Activated CD4-positive, alpha-beta T cell treated with anti-CD3 and anti-CD28 coated beads, Interleukin-2, amount 10 ng/mL, durations not matched to agents 24 days and 14 days (primary cell): ENCODE measurements at places on chromosomes 4 and X.

- DNase-seq = no peak
Measured at GRCh38 chr4:39822662-39823061, 124.7 kb downstream of the UBE2K start.

DNA sequence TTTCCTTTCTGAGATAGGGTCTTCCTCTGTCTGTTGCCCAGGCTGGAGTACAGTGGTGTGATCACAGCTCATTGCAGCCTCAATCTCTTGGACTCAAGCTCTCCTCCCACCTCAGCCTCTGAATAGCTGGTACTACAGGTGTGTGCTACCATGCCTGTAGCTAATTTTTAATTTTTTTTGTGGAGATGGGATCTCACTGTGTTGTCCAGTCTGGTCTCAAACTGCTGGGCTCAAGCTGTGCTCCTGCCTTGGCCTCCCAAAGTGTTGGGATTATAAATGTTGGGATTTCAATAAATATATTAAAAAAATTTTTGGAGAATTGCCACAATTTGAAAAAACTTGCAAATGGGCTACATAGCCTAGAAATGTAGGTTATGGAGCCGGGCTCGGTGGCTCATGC is 18.5 kb downstream of the RAPGEF2 start:
- DNase-seq = no peak

DNA sequence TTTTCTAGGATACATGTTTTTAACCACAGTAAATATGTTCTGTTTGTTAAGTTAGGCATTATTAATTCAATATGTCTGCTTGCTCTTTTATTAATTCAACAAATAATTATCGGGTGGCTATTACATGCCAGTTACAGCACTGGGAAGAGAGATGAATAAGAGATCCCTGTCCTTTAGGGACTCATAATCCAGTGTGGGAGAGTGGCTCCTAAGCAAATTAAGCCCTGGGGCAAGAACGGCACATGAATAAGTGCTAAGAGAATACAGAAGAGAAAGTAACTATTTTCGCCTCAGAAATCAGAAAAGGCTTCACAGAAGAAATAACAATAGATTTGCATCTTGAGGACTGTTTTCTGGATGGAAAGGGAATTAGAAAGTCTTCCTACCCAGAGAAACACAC is 236.7 kb downstream of the NR3C2 start:
- DNase-seq = no peak

DNA sequence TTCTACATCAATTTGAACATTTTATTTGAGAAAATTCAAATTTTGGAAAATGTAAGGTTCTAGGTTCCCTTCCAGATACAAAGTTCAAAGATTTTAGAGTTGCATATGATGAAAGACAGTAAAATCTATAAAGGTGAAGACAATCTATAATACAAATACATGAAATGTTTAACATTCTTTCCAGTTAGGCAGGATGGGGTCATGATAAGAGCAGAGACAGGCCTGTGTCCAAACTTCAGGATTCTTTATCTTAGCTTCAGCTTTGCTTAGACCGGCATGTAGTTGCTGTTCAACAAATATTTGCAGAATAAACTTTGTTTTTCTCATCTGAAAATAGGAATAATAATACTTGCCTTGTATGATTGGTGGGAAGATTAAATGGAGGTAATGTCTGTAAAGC is 4.5 kb upstream of the RPS6KA3 start:
- DNase-seq = no peak

DNA sequence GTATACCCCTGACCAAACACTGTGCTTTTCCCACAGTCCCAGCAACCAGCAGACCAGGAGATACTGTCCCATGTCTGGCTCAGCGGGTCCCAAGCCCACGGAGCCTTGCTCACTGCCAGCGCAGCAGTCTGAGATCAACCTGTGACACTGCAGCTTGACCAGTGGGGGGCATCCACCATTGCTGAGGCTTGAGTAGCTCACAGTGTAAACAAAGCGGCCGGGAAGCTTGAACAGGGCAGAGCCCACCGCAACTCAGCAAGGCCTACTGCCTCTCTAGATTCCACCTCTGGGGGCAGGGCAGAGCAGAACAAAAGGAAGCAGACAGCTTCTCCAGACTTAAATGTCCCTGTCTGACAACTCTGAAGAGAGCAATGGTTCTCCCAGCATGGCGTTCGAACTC is 58.1 kb downstream of the SLC10A6 start:
- DNase-seq = no peak

- no peak for DNase-seq
Measured at GRCh38 chr4:94976371-94977011, 218.7 kb downstream of the BMPR1B start.

GRCh38 chr4:70651864-70652506 is 14.3 kb downstream of the JCHAIN start:
- DNase-seq = peak; percentile 62

GRCh38 chr4:133803341-133803740 is 398.2 kb downstream of the PABPC4L start:
- no peak for DNase-seq

DNA sequence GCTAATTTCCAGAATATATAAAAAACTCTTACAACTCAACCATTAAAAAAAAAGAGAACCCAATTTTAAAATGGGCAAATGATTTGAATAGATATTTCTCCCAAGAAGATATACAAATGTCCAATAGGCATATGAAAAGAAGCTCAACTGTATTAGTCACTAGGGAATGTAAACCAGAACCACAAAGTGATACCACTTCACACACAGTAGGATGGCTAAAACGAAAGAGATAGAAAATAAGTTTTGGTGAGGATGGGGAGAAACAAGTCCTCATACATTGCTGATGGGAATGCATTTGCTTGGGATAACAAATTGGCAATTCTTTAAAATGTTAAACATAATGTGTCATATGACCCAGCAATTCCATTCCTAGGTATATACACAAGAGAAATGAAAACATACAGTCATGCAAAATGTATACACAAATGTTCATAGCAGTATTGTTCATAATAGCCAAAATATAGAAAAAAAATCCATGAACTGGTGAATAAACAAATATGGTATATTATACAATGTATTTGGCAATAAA is 5.7 kb downstream of the TCEAL3 start:
- no peak for DNase-seq

GRCh38 chr4:52701207-52701606 is 42.1 kb upstream of the USP46 start:
- DNase-seq = no peak

DNA sequence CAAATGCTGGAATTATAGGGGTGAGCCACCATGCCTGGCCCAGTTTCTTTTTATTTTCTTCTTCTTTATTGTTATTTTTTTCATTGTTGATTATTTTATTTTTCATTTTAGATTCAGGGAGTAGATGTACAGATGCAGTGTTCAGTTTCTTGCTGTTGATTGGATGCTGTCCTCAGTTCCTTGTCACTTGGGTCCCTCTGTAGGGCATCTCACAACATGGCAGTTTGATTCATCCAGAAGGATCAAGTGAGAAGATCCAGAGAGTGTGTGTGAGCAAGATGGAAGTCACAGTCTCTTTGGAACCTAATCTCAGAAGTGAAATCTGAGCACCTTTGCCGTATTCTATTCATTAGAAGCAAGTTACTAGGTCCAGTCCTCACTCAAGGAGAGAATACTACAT is 20.9 kb downstream of the HMGB3 start:
- DNase-seq = no peak
